PC-3 (cell line): ENCODE measurements at places on chromosomes 5 and 9. TPM values are rescaled to one million over a fixed set of nuclear protein-coding genes. Genes with fewer than 3 reads are reported as not detected.

- no peak overlapping the region for H3K27ac ChIP-seq
- peaks cover 3% of the 10 kb centered on the region for H3K27me3 ChIP-seq
- no peak overlapping the region for H3K4me3 ChIP-seq
- H3K36me3 ChIP-seq, result no peaks in the 10 kb centered on the region
- DNase-seq, result no peak
- H3K4me1 ChIP-seq, result no peaks in the 10 kb centered on the region
These were observed 43.2 kb upstream of the NKX2-5 start for GRCh38 chr5:173278172-173278571.

DNA sequence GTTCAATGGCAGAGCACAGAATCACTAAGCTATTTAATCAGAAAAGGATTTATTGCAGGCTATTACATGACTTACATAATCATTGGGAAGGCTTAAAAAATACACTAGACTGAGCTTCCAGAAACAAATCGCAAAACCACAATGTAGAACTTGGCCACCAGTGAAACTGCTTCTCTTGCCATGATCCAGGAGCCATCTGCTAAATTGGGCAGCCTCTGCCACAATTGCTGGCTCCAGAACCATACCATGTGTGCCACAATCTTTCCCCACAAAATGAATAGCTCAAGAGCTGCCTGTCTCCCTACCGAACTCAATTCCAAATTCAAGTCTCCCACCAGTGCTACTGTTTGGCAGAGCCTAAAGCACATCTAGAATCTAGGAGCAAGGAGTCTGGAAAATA, 9.8 kb upstream of the ERAP1 start:
- no peaks in the 10 kb centered on the region for H3K27me3 ChIP-seq
- H3K36me3 ChIP-seq, result no peaks in the 10 kb centered on the region
- DNase-seq, result no peak
- H3K4me3 ChIP-seq, result no peak overlapping the region
- H3K4me1 ChIP-seq, result peaks cover 8% of the 10 kb centered on the region

GRCh38 chr5:38466424-38467189, 89.8 kb downstream of the LIFR start:
- H3K4me3 ChIP-seq, result no peak overlapping the region
- H3K36me3 ChIP-seq, result no peaks in the 10 kb centered on the region
- H3K27me3 ChIP-seq, result no peaks in the 10 kb centered on the region

DNA sequence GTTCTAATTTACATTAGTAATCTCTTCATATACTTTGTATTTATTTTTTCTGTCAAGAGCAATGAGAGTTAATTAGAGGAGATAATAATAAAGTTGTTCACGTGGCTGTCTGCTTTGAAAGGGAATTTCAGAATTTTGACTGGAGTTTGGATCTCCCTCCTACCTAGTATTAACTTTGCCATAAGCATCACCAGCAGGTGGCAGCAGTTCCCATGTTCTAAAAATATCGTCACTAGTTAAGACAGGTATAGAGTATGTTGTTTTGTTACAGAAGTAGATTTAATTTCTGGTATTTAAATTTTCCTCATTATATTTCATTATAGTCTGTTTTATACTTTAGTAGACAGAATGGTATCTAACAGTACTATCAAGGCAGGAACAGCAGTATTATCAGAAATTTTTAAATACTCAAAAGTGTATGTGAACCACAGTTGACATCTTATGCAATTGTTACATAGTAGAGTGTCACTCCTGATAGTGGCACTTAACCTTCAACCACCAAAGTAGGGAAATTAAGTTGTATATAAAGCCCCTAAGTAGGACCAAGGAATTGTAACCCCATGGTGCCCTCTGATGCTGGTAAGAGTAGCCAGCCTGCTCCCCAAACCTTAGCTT, 20.4 kb downstream of the GNPDA1 start:
- DNase-seq, result peak; percentile 80
- no peak overlapping the region for H3K27ac ChIP-seq
- no peak overlapping the region for H3K4me3 ChIP-seq
- H3K27me3 ChIP-seq, result no peaks in the 10 kb centered on the region
- H3K4me1 ChIP-seq, result no peaks in the 10 kb centered on the region
- H3K36me3 ChIP-seq, result peaks cover 9% of the 10 kb centered on the region

DNA sequence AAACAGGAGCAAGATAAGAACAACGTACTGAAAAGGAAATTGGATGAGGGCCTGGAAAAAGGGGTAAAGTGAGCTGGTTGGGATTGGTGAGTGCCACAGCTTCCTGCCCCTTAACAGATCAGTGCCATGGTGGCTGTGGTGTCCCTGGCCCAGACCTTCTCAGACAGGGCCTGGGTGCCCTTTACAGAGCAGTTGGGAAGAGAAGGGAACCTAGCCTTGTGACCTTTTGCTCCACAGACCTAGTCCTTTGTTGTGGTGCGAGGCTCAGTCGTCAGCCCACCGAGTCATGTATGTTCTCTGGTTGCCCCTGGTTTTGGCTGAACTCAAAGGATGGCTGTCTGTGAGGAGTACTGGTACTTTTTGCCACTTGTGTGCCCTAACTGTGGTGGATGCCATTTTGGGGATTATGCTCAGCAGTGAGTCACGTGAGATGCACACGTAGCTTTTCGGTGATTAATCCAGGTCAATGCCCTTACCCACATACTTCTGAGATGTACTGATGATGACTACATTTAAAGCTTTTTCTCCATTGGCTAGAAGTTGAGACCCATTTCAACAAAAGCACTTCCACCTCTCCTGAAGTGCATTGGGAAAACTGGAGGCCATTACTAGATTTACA, 48.4 kb downstream of the EXOSC2 start:
- no peak overlapping the region for H3K4me3 ChIP-seq
- H3K27me3 ChIP-seq, result no peaks in the 10 kb centered on the region
- peak overlapping the region; percentile 52 for H3K27ac ChIP-seq
- DNase-seq, result peak; percentile 62
- peaks cover 7% of the 10 kb centered on the region; the same call in 1 of the 2 replicates for H3K4me1 ChIP-seq
- H3K36me3 ChIP-seq, result no peaks in the 10 kb centered on the region

DNA sequence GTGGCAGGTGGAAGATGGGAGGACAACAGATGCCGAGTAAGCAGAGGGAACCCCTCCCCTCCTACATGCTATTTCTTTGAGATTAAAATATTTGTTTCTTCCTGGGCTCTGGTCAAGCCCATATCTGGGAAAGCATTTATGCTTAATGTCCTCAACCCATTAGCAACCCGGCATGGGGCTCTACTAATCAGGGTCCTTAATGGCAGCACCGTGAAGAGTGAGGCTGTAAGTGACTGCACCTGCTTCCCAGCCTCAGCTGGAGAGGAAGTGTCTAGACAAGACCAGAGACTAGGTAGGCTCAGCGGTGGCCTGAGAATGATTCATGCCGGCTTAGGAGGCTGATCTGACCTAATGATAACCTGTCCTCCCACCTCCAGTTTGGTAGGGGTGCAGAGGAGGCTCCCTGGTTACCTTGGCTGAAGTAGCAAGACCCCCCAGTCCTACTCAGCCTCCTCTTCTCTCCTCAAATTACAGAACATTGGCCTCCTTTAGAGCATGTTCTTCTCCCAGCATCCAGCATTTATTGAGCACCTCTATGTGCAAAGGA, 61.3 kb upstream of the HSPA9 start:
- no peaks in the 10 kb centered on the region for H3K27me3 ChIP-seq
- H3K4me3 ChIP-seq, result no peak overlapping the region
- no peak overlapping the region for H3K27ac ChIP-seq
- H3K36me3 ChIP-seq, result no peaks in the 10 kb centered on the region

- H3K4me1 ChIP-seq, result no peaks in the 10 kb centered on the region
- DNase-seq, result no peak
- peaks cover 22% of the 10 kb centered on the region; the same call in 1 of the 2 replicates for H3K27me3 ChIP-seq
- no peak overlapping the region for H3K4me3 ChIP-seq
- H3K36me3 ChIP-seq, result no peaks in the 10 kb centered on the region
These were observed 124.6 kb upstream of the PDE4D start for GRCh38 chr5:60018091-60018490.

DNA sequence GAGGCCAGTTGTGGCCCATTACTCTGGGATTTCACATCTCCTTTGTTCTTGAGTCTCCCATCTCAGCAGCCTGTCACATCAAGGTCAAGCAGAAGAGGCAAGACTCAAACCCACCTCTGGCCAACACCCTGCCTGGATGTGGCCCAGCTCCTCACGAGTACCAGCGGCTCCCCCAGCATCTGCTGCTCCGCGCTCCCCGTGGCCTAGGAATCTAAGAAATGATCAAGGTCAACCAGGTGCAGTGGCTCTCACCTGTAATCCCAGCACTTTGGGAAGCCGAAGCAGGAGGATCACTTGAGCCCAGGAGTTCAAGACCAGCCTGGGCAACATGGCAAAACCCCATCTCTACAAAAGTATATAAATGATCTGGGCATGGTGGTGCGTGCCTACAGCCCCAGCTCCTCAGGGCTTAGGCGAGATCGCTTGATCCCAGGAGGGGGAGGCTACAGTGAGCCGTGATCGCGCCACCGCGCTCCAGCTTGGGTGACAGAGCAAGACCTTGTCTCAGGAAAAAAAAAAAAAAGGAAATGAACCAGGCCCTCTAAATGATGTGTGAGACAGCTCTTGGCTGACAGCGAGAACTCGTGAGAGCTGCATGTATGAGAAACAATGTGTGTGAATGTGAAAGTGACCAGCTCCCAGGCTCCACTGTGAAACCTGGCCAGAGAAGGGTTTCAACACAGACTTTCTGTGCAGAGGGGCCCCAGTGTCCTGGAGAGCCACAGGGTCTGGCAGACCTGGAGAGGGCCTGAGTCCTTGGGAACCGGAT, 61.6 kb upstream of the ANGPTL2 start:
- no peaks in the 10 kb centered on the region for H3K27me3 ChIP-seq
- DNase-seq, result no peak
- no peaks in the 10 kb centered on the region for H3K36me3 ChIP-seq
- peaks cover 20% of the 10 kb centered on the region for H3K4me1 ChIP-seq

DNA sequence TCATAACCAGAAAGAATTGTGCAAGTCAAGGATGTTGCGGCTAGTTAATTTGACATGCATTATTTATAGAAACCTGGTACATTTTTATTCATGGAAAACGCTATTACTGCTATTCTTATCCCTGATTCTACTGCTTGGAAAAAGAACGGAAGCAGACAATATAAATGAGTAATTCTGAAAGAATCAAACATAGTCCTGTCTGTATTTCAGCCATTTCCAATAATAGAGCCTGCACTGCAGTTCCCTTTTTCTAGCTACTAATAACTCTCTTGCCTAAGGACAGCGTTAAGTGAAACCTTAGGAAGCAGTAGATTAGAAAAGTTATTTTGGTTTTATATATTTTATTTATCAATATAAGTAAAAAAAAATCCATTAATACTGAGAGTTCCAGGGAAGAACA, 414.9 kb downstream of the CYLC2 start:
- no peaks in the 10 kb centered on the region for H3K36me3 ChIP-seq
- no peak overlapping the region for H3K27ac ChIP-seq
- no peaks in the 10 kb centered on the region for H3K27me3 ChIP-seq
- H3K4me3 ChIP-seq, result no peak overlapping the region

DNA sequence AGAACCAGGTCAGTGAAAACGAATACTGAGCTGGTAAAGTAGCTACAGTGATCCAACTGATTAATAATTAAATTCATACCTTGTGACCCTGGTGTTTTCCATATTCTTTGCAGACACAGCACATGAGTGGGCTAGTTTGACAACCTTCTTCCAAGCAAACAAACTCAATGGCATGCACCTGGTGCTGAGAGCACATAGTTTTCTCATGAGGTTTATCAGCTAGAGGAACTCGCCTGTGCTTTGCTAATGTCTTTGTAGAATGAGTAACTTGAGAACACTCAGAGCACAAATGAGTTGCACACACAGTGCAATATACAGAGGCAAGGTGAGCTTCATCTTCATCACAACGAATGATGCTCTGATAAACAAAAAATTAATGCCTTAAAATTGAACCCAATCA, 12.6 kb downstream of the TRIM23 start:
- H3K27me3 ChIP-seq, result no peaks in the 10 kb centered on the region
- H3K4me1 ChIP-seq, result peaks cover 10% of the 10 kb centered on the region; the same call in 1 of the 2 replicates
- H3K27ac ChIP-seq, result no peak overlapping the region
- no peaks in the 10 kb centered on the region for H3K36me3 ChIP-seq
- H3K4me3 ChIP-seq, result no peak overlapping the region
- peak; percentile 43 for DNase-seq

- peaks cover 11% of the 10 kb centered on the region for H3K4me1 ChIP-seq
- DNase-seq, result peak; percentile 81
- no peak overlapping the region for H3K4me3 ChIP-seq
- H3K27me3 ChIP-seq, result no peaks in the 10 kb centered on the region
- H3K27ac ChIP-seq, result 0 out of 2 replicates have a peak overlapping the region, but pooled peaks have one; percentile 2
- H3K36me3 ChIP-seq, result no peaks in the 10 kb centered on the region
These were observed 258.4 kb upstream of the TAS2R1 start for GRCh38 chr5:9888501-9888901.

DNA sequence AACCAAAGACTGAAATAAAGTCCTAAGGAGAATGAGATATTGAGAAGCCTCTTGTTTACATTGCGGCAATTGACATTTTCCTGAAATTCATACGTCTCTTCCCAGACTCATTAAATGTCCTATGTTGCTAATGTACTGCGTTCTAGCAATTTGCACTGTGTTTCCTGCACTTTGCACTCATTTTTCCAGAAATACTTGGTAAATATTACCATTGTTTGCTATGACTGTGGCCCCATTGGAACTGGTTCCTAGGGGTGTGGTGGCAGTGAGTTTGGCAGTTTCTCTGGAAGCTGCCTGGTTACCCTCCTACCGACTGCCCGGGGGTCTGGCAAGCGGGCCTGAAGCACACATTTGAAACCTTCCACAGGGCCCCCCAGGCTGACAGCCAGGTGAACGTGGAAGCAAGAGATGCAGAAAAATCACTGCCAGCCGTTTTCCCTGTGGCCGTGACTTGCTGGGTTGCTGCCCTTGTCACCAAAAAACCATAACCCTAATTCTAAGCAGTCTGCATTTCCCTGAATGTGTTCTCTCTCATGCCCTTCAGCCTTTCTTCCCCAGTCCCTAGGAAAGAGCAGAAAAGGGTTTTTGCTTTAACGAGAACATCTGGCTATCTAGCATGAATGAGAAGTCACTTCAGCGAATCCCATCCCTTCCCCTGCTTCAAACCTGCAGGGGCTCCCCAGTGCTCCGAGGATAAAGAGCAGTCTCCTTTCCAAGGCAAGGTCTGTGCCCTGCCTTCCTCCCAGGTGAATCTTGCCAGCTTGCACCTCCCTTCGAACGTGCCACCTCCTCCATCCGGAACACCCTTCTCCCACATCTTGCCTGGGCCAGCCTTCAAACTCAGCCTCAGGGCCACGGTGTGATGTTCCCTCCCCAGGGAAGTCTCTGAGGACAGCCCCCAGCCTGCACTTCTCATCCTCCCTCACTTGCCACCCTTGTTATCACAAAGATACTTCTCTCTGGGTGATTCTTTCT, 84.2 kb downstream of the AK8 start:
- no peaks in the 10 kb centered on the region for H3K36me3 ChIP-seq
- H3K27ac ChIP-seq, result no peak overlapping the region
- H3K27me3 ChIP-seq, result no peaks in the 10 kb centered on the region
- peak; percentile 17 for DNase-seq

DNA sequence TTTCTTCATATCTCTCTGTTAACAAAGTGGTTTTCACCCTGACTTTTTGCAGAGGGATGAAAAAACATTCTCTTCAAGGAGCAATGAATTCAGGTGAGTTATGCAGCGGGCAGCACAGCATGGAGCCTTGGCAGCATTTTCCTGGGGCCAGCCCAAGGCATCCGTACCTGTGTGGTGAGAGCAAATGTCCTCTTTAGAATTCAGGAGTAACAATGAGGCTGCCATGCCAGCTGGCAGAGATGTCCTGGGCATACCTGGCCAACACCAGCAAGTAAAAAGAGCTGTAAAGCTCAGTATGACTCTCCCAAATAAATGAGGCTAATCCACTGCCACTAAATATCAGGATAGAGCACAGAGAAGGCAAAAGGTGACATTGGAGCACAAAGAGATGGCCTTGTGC, 277.6 kb upstream of the TRPC7 start:
- no peak overlapping the region for H3K4me3 ChIP-seq
- no peaks in the 10 kb centered on the region for H3K27me3 ChIP-seq
- H3K27ac ChIP-seq, result no peak overlapping the region
- no peak for DNase-seq

The ADAMTS2 gene
- not detected in 2 replicates for total RNA-seq

The TIMD4 gene
- total RNA-seq, result not detected in 2 replicates

The GGTA1 gene
- total RNA-seq, result not detected in 2 replicates

The SLC2A6 gene
- total RNA-seq, result 20.5 and 21.7 TPM in 2 replicates
